ENCODE measurements at places on chromosomes 16 and 17.

GRCh38 chr17:1590029-1590746 is 27.6 kb upstream of the PITPNA start:
- DNase-seq = no peak

DNA sequence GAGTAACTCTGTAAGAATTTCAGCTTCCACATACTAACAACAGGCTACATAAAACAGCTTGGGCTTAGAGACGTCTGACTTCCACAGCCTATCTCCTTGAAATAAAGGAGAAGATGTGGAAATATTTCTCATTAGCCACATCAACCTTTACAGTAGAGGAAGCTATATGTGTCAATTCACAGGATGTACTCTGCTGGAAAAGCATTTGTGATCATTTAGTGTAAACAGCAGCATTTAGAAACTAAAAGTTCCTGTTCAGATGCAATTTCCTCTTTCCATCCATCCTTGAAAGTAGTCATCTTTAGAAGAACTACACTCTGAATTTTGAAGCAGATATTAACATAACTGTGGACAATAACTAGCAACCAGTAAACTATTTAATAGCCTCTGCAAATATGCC is 46.2 kb downstream of the XPO6 start:
- DNase-seq = peak; percentile 30

DNA sequence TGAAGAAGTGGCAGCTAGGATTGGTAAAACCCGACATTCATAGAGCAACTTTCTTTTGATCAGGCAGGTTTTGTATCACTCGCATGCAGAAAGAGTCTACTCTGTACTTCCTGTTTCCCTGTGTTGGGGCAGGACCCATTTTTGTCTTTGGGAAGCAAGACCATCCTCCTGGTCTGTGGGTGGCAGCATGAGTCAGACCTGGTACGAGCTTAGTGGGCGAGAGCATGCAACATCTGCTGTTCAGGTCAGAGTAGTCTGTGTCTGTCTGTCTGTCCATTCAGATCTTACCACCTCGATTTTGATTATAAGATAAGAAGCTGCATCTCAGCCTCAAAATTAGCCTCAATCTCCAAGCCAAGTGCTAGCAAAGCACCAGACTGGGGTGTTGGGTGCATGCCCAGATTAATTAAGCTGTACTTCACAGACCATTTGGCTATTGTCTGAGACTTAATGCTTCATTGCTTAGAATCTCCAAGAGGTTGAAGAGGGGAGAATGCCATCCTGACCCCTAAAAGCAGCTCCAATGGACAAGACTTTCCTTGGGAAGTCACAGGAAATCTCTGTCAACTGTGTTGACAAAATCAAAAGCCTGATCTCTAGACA is 110.9 kb downstream of the XYLT1 start:
- no peak for DNase-seq

GRCh38 chr16:78796221-78796866 is 696.9 kb downstream of the WWOX start:
- DNase-seq = peak; percentile 24

DNA sequence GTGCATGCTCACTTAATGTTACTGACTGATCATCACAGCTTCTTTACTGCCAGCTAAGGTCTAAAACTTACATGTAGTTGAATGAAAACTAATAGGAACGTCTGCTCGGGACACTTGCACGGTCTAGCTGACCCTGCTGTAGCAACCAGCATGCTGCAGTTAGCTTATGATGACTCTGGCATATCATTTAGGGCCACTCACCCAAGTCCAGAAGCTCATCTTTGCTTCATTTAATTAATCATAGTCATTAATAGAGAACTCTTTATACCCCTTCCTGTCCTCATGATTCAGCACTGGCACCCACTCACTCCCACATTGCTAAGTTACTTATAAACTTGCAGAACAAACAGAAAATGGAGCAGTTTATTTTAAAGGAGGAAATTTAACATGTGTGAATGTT is 136.3 kb downstream of the NLK start:
- no peak for DNase-seq

DNA sequence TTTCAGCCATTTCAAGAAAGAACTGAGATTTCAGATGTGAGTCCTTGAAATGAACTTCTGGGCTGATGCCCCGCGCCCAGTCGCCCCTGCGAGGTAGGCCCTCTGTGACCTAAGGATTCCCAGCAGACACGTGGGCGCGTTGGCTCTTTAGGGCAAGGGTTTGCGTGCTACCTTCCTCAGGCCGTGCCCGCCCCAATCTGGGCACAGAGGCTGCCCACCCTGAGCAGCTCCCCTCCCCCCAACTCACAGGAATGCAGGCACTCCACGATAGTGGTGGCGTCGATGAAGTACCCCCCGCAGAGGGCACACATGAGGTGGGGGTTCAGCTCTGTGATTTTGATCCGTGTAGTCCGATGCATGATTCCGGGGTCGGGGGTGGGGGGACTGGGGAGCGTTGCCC is 8.1 kb downstream of the PCGF2 start:
- DNase-seq = no peak

- DNase-seq = no peak
Measured at GRCh38 chr17:37220607-37220953, 155.2 kb upstream of the C17orf78 start.

DNA sequence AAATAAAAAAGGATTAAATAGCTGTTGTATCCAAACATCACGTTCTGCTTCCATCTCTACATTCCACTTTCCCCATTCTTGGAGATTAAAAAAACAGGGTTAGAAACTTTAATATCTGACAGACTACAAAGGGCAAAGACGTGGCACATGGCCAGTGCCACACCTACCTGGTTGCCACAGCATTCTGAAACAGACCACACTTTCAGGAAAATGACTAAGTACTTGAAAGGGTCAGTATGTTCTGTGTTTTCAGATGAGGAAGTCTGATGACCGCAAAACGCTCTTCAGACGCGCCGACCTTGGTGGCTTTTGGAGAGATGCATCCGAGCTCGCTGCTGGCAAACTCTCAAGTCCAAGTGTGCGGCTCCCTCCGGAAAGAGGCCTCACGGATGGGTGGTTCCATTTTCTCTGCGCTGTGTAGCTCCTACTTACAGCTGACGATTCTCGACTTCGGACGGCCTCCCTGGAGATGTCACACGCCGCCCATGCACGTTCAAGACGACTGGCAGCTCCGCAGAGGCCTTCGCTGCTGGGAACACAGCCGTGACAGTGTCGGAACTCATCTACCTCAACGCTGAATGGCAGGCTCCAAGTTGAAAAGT is 15.5 kb downstream of the MAP1LC3B start:
- no peak for DNase-seq

- no peak for DNase-seq
Measured at GRCh38 chr16:50696126-50696525, 2.7 kb downstream of the NOD2 start.

GRCh38 chr16:73172241-73172972 is 124.5 kb upstream of the ZFHX3 start:
- DNase-seq = no peak

DNA sequence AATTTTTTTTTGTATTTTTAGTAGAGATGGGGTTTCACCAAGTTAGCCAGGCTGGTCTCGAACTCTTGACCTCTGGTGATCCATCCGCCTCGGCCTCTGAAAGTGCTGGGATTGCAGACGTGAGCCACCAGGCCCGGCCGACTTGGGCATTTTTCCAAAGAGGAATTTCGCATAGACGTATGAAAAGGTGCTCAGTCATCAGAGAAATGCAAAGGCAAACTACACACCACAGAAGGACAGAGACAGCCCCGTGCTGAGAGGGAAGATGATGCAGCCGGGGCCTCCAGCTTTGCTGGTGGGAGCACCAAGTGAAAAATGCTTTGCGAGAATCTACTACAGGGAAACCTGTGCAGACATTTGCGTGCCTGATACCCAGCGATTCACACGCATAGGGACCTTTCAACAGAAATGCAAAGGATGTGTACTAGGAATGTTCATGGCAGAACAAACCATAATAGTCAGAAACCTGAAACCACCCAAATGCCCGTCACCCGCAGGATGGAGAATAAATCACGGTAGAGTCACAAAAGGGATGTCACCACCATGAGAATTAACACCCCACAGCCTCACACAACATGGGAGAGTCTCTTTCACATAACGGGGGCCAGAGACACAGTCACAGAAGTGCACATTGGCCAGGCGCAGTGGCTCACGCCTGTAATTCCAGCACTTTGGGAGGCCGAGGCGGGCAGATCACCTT is 5.2 kb downstream of the RAB40B start:
- no peak for DNase-seq

GRCh38 chr17:4110152-4110551 is 32.7 kb downstream of the ZZEF1 start:
- no peak for DNase-seq

DNA sequence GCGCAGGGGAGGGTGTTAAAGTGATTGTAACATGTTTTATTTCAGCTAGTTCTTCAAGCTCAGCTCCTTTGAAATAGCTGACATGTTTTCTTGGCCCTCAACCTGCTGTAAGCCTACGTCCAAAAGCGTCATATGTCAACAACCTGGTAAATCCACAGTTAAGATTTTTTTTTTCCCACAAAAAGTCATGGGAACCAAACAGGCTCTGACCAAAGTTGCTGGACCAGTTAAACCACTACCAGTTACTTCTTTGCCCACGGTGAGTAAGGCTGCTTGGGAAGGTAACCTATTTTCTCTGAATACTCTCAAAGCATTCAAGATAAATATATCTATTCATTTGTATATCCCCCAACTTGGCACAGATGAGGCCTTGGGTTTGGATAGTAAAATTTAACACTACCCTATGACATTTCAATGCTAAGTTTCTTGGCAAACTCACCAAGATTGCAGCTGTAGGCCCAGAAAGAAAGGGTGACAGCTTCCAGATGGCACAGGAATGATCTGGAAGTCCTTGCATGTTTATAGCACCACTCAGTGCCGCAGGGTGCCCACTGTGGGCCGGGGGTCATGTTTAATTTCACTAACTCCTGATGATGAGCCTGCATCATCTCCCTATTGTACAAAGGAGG is 166.2 kb downstream of the XYLT1 start:
- no peak for DNase-seq

DNA sequence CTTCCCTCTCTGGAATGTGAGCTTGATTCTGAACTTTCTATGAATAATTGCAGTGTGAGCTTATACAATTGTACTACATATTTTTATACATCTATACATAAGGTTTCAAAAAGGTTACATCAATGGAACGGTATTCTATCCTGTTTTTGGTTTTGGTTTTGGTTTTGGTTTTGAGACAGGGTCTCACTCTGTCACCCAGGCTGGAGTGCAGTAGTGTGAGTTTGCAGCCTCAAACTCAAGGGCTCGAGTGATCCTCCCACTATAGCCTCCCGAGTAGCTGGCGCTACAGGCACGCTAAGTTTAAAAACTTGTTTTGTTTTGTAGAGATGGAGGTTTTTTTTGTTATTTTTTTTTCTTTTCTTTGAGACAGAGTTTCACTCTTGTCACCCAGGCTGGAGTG is 1.1 kb downstream of the CTRB1 start:
- no peak for DNase-seq

- DNase-seq = no peak
Measured at GRCh38 chr16:50988441-50988840, 162.6 kb downstream of the SALL1 start.

DNA sequence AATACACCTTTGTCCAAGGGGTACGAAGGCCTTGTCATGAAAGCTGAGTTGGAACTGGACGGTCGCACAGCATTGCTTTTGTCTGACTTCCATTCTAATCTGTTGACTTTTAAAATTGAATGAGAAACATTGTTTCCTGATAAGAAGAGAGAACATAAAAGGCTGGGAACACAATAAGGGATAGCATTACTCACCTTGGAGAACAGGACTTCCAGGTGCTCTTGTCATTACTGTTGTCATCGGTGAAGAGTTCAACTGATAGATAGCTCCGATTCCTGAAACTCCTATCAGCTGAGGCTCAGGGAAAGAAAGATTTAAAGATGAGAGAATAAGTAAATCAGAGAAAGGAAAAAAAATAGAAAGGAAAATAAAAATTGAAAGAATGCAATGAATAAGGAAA is 351.1 kb downstream of the KCNJ2 start:
- DNase-seq = no peak

DNA sequence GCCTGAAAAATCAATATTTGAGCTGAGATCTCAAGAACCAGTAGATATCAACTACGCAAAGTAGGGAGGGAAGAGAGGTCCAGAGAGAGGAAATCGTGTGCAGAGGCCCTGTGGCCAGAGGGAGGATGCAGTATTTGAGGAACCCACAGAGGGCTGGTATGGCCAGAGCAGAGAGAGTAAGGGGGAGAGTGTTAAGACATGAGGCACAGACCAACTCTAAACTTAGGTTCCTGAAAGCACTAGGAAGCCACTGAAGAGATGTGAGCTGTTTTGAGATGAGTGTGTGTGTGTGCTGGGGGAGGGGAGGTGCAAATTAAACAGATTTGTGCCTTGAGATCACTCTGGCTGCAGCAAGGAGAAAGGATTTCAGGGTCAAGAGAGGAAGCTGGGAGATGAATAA is 10.9 kb downstream of the SLC13A2 start:
- DNase-seq = no peak

DNA sequence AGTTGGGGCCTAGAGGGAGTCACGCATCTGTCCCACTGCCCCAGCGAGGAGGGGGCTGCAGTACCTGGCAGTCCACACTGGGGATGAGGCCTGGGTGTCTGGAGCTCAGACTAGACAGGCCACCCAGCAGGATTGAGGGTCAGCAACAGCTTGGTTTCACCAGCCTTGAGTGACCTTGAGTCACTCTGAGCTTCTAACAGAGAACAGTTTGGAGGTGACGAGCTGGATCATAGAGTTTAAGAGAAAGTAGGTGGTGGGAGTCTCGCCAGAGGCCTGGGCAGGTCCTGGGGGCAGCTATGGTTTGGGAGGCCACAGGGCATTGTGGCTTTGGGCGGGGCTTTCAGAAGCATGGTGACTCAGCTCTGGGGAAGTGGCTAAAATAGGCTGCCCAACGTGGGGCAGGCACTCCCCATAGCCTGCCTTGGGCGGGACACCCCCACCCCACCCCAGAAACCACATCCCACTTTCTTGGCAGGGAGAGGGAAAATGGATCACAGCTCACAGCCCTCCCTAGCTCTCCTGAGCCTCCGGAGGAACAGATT is 20.5 kb downstream of the CDC42EP4 start:
- DNase-seq = no peak

- DNase-seq = peak; percentile 78
Measured at GRCh38 chr16:84647828-84648594, at the start of gene KLHL36. TSS of gene KLHL36 (plus strand) at chr16:84648511. CDS start at chr16:84650868, 2,357 bp downstream.

GRCh38 chr16:49590166-49590871 is 216.7 kb downstream of the C16orf78 start:
- DNase-seq = no peak

DNA sequence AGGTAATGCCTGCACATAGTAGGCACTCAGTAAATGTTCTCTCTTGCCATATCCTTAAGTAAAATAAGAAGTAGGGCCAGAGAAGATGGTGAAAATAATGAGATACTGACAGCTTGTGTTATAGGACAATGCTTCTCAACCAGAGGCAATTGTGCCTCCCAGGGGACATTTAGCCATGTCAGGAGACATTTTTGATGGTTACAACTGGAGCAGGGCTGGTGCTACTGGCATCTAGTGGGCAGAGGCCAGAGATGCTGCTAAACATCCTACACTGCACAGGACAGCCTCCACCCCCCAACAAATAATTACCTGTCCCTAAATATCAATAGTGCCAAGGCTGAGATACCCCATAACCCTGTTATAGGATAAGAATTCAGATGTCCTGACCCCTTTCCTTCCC is 1.7 kb downstream of the RAD51D start:
- no peak for DNase-seq

Measured in naive B cell (primary cell).